WERI-Rb-1 (cell line): ENCODE measurements at places on chromosomes 1 and 21.

- DNase-seq = no peak
Observed at GRCh38 chr1:205595861-205596260, 36.0 kb downstream of the ELK4 start.

- DNase-seq = no peak
Observed at GRCh38 chr1:160925652-160926244, 28.9 kb downstream of the ITLN2 start.

DNA sequence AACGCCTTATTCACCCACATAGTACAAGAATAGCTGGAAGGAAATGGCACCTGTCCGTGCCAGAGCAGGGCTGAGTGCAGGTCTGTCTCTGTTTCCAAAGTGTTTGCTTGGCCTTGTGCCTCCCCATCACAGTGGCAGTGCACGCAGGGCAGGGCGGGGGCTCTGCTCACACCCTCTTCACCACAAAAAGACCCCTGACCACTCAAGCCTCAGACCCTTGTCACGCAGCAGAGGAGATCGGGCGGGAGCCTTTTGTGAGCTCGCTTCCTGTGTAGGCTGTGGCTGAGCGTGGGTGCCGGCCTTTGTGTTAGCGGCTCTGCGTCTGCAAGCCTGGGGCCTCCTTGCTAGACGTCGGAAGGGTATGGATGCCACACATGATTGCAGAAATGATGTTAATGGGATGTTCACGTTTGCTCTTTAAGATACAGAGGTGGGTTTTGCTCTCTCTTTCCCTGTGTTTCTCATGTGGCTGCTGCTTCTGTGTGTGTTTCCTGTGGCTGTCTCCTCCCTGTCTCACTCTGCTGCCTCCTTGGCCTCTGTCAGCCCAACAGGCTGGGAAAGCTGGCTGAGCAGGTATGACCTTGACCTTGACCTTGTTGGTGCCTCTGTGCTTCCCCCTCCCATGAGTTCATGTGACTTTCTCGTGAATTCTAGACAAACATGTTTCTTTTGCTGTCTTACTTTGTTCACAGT lies 45.4 kb downstream of the S100B start:
- no peak for DNase-seq

DNA sequence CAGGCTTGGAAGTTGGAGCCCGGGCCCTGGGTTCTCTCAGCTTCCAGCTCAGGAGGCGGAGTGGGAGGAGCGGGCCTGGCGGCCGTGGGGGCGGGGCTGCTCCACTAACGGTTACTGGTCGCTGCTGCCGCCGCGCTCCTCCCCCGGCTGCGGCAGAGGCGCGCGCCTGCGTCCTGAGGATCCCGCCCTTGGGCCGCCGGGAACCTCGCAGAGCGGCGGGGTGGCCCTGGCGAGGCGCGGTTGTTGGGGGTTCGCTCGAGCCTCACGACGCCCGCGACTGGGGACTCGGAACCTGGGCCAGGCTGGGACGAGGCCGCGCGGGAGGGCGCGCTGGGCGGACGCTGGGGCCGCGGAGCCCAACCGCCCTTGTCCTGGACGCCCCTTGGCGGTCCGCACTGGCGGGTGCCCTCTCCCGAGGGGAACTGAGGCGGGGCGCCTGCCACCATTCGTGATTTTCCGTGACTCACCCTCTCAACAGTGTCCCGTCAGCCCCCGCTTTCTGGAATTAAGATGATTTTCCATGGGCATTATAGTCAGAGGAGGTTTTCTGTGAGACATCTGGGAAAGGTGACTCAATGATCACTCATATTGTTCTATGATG lies 34.1 kb downstream of the OR2G3 start:
- no peak for DNase-seq

GRCh38 chr21:29184037-29184436 lies 53.6 kb downstream of the MAP3K7CL start:
- no peak for DNase-seq

DNA sequence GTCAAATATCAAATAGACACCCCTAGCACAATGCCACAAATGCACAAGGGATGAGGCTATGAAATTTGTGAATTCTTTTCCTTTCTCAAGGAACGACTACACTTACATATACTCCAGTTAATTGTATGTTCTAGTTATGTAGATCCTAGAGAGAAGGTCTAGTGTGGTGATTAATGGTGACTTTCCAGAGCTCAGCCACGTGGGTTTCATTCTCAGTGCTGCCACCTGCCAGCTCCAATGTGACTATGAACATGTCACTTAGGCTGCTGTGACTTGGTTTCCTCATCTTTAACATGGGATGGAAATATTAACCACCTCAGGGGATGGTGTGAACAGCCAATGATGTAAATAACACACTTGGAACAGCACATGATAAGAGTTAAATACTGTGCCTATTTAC lies 138.3 kb downstream of the APP start:
- no peak for DNase-seq

DNA sequence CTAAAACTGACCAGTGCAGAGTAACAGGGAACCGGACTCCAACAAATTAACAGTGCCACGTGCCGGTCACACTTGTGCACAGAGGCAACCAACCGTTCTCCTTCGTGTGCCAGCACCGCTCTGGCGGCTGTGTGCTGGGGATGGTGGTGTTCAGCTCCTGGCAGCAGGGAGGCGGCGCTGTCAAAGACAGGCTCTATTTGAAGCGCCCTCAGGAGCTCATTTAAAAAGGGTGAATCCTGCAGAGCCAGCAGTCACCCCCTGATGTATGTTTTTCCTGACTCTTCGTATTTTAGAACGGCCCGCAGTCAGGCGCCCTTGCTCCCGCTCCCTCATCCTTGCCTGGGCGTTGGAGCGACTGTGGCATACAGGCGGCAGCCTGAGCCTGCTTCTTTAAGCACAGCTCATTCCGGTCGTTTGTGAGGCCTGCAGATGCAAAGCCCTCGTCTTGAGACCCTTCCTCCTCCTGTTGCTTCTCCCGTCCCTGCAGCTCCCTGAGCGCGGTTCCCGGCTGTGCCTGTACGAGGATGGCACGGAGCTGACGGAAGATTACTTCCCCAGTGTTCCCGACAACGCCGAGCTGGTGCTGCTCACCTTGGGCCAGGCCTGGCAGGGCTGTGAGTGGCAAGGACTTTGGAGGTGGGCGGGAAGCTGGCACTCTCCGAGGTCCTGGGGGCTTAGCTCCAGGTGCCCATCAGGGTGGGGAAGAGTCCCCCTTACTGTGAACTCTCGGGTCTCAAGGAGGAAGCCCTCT lies 1.1 kb downstream of the DFFB start:
- DNase-seq = peak; percentile 25
